ENCODE measurements at places on chromosomes 12 and 14. TPM values are rescaled to one million over a fixed set of nuclear protein-coding genes. Genes with fewer than 3 reads are reported as not detected.

Gene PTHLH
- 0.26 TPM for total RNA-seq

Gene IL22
- total RNA-seq: not detected

Gene TAS2R30
- total RNA-seq: 4.0 TPM

Gene BBS10
- total RNA-seq: 31.0 TPM

Gene CYP46A1
- total RNA-seq: under 0.01 TPM

Gene TMEM132C
- total RNA-seq: under 0.01 TPM

Gene TPPP2
- total RNA-seq: not detected

Gene LRTM2
- total RNA-seq: not detected

Gene ARF3
- 28.1 TPM for total RNA-seq

Gene ANP32D
- not detected for total RNA-seq
